ENCODE measurements at places on chromosomes 2 and 18.

GRCh38 chr18:75170916-75171315 is 38.0 kb downstream of the PTGR3 start:
- no peak for DNase-seq

DNA sequence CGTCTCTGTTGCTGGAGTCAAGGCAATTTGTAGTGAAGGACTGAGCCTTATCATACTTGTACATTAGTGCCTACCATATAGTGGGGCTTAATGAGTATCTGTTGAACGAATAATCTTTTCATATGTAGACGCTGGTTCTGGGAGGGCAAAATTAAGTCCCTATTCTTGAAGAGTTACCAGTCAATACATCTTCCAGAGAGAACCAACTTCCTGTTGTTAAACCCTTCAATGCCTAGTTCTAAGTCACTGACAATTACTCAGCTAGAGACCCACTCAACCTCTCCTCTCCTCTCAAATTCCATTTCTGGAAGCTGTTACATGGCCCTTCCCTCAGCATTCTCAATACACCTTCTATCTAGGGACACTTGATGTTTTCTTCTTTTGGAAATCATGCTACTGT is 1.1 kb upstream of the MOB4 start:
- no peak for DNase-seq

- no peak for DNase-seq
Observed at GRCh38 chr2:35891528-35891927, 464.1 kb upstream of the CRIM1 start.

- no peak for DNase-seq
Observed at GRCh38 chr2:32064021-32064601, 755 bp downstream of the SPAST start.

DNA sequence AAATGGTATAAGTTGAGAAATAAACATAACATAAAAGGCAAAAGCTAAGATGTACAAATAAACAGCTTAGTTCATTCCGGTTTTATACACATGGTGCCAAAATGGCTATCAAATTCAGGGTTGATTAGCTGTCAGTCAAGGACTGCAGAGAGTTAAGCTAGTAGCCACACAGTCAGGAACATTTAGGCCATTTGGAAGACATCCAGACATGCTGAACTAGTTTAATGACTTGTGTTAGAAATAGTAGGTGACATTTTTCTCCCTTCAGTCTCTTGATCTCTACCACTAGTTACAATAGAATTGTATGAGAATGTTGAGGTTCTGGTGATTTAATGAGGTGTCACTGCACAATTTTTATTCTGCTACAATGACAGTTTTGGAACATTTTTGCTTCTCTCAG is 394.4 kb upstream of the SPHKAP start:
- no peak for DNase-seq

GRCh38 chr2:75525434-75526310 is 35.1 kb downstream of the EVA1A start:
- no peak for DNase-seq

- DNase-seq = no peak
Observed at GRCh38 chr2:19488009-19488691, 129.7 kb upstream of the OSR1 start.

GRCh38 chr2:54871457-54872107 is 148.1 kb downstream of the EML6 start:
- no peak for DNase-seq

DNA sequence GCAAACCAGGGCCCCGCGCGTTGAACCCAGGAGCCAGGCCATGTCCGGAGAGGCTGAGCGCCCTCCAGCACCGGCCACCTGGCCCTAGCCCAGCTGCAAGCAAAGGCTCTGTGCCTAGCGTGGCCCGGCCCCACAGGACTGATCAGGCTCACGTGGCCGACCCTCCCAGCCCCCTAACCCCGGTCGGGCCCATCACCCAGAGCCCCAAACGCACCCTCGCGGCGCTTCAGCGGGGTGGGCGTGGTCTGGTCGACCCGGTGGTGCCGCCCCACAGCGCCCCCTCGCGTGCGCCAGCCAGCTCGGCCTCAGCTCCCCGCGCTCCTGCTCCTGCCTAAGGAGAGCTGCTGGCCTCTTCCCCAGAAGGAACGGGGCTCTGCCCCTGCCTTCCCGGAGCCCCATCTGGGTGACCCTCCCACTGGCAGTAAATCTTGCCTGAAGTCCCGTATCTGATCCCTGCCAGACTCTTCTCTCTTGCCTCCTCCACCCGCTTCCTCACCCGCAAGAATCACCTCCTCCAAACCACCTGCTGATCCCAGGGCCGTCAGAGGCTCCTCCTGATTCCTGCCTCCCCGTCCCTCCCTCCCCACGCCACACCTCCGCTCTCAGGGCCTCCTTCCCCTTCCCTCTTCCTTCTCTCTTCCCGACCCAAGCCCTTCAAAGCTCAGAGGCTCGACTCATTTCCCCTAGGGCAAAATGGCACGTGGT is 12.3 kb upstream of the TEX51 start:
- DNase-seq = peak; percentile 29

- no peak for DNase-seq
Observed at GRCh38 chr2:74602586-74603281, 45.4 kb downstream of the M1AP start.

DNA sequence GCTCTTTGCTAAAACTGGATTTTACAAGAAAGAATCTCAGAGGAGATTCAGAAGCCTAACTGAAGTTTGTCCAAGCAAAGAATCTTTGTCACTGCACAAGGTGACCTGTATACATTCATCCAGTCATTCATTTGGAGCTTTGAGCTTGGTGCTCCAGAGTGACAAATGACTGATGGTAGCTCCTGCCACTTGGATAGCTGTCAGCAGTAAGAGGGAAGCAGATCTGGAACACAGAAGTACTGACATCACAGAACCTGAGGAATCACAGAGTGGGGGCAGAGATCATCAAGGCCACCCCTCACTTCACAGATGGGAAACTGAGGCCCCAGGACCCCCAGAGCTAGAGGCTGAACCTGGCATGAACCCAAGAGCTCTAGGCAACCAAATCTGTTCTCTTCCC is 28.8 kb upstream of the IGFBP2 start:
- no peak for DNase-seq

GRCh38 chr2:51291762-51292551 is 260.0 kb upstream of the NRXN1 start:
- no peak for DNase-seq

GRCh38 chr2:10028988-10029874 is 14.1 kb upstream of the KLF11 start:
- no peak for DNase-seq

DNA sequence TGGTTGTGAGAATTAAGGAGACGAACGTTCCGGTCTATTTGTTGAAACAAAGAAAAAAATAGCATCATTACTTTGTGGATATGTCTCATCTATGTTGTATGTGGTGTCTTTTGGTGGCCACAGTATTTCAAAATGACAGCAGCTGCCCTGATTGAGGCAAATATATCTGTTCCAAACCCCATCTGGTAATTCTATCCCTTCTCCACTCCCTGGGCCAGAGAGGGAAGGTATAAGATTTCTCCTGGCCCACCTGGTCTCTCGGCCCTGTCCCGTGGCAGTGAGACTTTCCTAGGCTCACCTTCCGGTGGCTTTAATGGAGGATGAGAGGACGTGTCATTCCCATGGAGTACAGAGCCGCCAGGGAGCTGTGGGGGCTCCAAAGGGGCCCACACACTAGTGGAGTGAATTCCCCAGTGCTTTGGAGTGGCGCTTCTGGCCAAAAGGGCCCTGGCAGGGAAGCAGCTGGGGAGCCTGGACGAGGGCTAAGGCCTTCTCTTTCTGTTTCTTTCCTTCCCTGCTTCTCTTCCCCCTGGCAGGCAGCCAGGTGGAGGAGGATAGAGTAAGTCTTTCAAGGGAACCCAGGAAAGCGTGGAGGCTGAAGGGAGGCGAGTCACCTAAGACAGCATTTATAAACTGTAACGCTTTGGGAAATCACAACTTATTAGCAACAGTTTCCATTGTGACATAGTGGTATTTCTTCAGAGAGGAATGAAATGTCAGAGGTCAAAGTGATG is 5.6 kb downstream of the FOSL2 start:
- DNase-seq = peak; percentile 37

DNA sequence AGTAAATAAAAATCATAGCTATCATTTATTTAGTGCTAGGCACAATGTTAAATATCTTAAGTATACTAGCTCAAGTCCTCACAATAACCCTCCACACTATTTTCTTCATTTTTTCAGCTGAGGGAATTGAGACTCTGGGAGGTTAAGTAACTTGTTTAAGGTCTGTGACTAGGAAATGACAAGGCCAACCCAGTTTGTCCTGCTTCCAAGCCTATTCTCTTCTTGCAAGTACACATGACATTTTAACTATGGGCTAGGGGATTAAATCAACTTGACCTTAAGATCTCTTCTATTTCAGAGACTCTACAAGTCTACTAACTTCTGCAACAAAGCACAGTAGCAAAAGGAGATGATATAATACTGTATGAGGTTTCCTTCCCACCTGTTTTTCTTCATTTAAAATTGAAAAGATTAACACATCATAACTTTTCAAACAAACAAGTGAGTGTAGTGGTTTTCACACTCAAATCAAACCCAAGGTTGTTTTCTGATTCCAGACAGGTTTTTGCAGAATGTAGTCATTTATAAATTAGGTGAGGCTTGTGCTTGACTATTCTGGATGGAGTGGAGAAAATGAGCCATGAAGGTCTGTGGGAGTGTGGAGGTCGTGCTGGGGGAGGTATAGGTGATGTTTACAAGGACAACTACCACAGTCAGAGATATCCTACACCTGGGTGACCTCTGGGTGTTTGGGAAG is 57.0 kb downstream of the CD28 start:
- no peak for DNase-seq

GRCh38 chr2:231482806-231483391 is 18.6 kb upstream of the NCL start:
- peak; percentile 56 for DNase-seq

GRCh38 chr2:26522751-26523171 is 44.8 kb upstream of the OTOF start:
- no peak for DNase-seq

DNA sequence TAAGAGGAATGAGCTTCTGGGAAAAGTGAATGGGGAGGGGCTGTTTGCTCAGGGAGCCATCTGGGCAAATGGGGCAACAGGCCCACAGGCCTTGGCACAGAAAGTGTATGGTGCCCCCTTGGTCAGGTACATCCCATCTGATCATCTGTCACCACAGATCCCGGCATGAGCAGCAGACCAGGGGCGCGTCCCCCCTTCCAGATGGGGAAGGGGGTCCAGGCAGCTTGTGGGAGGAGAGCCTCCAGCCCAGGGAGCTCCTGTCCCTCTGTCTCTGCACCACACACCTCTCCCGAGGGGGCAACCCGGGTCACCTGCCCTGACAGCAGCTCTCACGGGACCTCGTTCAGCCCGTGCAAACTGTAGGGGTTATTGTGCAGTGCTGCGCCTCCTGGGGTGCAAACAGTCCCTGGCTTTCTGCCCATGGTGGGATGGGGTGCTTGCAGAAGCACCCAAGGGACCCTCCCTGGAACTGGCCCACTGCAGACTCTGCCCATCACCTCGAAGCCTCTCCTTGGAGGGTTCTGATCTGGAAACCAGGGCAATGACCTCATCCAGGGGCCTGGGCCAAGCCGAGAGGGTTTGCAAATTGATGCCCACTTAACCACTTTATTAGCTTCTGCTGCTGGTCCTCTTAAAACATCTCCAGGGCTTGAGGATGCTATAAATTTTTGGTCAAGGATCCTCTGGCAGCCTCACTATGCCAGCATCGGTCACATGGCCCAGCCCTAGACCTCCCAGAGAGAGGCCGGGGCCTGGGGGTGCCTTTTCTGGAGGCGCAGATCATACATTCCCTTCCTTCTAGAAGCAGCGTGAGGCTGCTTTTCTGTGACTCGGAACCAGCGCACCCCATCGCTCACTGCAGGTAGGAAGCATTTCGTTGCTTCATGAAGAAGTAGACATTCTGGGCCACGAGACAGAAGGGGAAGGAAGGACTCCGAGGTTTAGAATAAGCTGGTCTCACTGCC is 7.6 kb upstream of the BOK start:
- no peak for DNase-seq

GRCh38 chr2:152413228-152414030 is 78.5 kb downstream of the FMNL2 start:
- no peak for DNase-seq

DNA sequence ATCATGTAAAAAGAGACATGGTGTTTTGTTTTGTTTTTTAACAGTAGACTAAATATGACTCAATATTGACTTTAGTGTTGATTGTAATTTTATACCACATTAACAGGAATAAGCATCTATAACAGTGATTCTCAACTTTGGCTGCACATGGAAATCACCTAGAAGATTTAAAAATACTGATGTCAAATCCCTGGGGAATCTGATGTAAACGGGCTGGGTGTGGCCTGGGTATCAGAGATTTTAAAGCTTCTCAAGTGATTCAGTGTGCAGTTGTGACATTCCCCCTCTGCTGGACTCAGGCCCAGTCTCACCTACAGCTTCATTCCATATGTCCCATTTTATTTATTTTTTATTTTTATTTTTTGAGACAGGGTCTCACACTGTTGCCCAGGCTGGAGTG is 82.8 kb upstream of the ATP8B1 start:
- DNase-seq = no peak

DNA sequence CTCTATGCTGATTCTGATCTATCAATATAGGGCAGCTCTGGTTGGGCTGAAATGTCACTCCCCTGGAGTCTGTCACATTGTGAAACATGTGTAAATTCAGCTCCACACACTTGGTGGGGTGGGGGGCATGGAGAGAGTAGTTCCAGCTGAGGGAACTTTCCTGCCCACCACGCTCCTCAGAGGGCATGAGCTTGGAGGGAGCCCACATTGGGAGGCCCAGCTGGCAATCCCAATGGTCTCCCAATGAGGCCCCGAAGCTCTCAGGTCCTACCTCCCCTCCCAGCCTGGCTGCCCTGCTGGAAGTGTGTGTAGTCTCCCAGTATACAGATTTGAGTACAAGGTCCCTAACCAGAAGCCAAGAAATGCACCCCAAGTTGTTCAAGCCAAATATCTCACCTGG is 31.5 kb downstream of the GYPC start:
- no peak for DNase-seq

DNA sequence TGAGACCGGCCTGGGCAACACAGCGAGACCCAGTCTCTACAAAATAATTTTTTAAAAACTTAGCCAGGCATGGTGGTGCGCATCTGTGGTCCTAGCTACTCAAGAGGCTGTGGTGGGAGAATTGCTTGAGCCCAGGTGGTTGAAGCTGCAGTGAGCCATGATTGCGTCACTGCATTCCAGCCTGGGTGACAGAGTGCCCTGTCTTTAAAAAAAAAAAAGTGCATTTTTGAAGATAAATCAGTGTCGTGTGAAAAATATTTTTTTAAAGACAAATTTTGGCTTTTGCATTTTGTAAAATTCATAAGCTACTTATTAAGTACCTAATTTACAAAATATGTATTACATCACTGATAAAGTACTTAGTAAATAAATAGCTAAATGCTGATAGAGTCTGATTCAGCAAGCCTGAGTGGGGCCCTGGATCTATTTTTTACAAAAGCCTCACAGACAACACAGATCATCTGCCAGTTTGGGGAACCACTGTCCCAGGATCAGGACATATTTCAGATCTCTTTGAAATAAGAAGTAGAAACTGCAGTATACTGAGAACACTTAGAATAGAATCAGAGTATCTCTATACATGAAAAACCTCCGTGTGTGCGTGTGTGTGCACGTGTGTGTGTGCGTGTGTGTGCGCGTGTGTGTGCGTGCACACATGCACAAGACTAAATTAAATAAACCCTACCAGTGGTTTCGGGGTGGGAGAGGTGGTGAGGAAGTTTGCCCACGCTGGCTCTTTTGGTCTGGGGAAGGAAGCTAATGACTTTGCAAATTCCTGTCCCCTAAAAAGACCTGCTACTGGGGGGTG is 61.6 kb downstream of the AAK1 start:
- no peak for DNase-seq
